ENCODE measurements at places on chromosomes 2 and 18. TPM values are rescaled to one million over a fixed set of nuclear protein-coding genes. Genes with fewer than 3 reads are reported as not detected.

DNA sequence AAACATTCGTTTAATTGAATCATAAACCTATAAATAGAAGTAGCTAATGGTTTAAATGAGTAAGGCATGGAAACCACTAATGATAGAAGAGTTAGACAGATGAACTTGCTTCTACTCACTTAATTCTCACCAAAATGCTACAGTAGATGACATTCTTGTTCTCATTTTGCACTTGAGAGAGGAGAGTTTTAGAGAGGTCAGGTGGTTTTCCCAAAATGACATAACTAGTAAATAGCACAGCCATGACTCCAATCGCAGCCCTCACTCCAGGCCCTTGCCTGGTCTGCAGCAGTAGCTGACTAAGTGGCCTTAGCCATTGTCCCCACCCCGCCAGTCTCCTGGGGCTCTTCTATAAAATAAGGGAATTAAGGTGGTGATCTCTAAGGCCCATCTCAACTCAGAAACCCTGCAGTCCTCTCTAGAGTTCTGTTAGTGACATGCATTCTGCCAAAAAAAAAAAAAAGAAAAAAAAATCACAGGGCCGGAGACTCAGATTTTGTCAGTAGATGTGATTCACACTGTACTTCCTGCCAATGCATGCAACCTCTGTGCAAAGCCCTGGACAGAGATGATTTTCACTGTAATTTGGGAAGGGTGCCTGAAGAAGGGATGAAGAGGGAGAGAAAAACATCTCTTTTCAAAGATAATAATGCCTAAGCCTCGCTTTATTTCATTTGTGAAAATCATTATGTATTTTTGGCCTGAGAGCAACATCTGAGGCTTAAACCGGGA lies 221.8 kb downstream of the ANAPC1 start:
- DNase-seq, result no peak

GRCh38 chr2:62686012-62686685 lies 19.4 kb upstream of the EHBP1 start:
- DNase-seq, result no peak

- no peak for DNase-seq
Observed at GRCh38 chr2:128354161-128354560, 35.5 kb upstream of the HS6ST1 start.

GRCh38 chr18:38759457-38759856 lies 1193.9 kb upstream of the CELF4 start:
- no peak for DNase-seq

DNA sequence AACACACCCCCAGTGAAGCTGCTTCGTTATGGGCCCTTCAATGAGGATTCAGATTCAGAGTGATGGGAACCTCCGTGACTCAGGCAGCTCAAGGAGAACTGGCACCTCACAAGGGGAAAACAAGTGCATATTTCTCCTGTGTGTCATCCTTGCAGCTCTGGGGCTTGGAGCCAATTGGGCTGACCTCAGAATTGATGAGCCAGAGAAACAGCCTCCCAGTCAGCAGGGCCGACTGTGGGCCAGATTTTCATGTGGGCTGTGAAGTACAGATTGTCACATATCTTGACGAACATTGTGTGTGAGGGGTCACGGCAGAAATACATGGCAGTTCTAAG lies 189.6 kb upstream of the SP5 start:
- DNase-seq, result peak; percentile 79

DNA sequence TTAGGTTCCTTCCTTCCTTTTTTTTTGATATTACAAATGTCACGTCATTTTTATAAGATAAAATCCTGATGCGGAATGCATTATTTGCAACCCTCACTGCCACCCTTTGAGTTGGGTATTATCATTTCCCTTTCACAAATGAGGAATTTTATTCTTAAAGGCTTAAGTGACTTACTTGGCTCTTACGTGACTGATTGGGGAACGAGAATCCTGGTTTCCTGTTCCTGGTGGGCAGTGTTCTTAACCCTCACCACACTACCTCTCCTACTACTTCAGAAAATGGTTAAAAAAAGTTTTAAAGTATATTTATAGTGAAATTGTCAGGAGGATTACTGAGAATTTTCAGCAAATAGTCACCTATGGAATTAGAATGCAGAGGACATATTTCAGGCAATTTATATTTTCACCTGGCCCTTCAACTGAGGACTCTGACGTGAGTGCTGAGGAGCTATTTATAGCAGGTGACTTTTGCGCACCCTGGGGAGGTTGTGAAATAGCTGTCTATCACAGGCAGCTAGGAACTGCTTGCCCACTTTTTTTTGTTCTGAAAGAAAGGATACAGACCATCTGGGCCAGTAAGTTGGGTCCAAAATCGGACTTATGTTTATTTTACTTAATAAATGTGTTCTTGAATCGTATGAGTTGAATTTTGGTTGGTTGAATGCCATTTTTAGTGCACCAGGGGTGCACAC lies 18.7 kb upstream of the RASGRP3 start:
- no peak for DNase-seq

DNA sequence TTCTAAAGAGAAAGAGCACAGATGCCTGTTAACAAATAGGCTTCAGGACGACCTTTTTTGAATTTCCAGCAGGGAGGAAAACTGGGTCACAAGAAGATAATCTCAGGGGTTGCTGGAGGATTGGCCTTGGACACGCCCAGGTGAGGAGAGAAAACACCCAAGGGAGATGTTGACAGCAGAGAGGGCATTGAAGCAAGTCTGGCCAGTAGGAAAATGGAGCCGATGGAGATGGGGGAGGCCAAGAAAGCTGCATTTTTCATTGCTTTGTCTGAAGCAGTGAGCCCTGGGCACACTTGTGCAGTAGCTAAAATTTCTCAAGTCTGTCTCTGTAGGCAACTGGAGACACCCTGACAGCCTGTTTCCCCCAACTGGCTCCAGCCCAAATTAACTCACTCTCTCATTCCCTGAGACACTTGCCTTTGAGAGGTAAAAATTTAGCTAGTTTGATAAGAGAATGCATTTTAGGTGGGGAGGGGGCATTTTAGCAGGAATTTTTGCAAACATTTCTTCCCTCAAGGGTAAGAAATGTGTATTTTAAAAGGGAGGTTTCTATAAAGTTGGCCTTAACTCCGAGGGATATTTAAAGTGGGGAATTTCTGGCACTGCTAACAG lies 165.5 kb downstream of the TGIF1 start:
- DNase-seq, result no peak

VWC2L gene
- total RNA-seq, result not detected
